ENCODE measurements at places on chromosomes 16 and 17.

- DNase-seq, result no peak
Measured at GRCh38 chr17:72587773-72588511, 467.1 kb downstream of the SOX9 start.

DNA sequence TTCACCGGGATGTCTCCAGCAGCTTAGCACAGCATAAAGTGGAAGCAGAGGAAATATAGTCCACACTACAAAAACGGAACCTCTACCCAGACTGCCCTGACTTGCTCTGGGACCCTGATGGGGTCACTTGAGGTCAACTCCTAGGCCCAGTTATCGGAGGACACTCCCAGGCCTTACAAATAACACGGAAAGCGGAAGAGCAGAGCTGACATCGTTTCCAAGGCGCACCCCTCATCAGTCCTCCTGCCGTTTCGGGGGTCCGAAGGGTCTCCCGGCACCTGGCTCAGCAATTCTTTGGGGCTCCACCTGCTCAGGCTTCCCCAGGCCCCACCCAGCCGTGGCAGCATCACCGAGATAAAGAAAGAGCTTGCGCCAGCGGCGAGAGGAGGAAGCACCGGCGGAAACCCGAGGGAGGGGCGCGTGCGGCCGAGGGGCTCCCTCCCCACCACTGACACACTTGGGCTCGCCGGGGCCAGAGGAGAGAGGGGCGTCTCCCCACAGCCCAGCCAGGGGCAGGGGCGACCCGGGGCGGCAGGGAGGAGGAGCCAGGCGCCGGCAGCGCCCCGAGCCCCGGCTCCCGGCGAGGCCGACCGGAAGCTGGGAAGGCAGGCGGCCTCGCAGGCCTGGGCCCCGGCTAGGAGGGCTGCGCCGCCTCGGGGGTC lies 727 bp downstream of the CORO7 start:
- DNase-seq, result no peak

DNA sequence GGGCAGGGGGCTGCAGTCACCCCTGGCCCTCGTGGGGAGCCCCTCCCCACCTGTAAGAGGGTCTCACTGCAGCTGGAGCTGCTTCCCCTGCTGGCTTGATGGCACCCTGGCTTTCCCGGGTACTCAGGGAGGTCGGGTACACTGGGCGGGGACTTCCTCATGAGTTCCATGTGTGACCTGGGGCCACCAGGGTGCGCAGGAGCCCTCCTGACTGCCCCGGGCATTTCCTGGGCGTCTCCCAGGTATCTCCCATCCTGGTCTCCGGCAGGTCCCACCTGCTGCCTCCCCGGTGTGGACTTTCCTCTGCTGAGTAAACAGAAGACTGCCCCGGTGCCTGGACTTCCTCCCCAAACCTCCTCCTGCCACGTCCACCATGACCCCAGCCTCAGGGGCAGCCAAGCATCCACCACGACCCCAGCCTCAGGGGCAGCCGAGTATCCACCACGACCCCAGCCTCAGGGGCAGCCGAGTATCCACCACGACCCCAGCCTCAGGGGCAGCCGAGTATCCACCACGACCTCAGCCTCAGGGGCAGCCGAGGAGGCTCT lies 40.9 kb downstream of the CBFA2T3 start:
- no peak for DNase-seq

DNA sequence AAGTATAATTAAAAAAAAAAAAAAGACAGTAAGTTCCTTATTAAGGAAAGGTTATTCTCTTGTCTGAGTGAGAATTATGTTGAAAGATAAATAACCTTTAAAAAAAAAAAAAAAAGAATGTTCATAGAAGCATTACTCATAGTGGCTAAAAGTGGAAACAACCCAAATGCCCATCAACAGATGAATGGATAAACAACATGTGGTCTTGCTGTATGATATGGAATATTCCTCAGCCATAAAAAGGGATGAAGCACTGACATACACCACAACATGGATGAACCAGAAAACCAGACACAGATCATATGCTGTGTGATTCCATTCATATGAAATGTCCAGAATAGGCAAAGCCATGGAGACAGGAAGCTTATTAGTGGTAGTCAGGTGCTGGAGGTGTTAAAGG lies 9.2 kb upstream of the CCNF start:
- DNase-seq, result no peak

DNA sequence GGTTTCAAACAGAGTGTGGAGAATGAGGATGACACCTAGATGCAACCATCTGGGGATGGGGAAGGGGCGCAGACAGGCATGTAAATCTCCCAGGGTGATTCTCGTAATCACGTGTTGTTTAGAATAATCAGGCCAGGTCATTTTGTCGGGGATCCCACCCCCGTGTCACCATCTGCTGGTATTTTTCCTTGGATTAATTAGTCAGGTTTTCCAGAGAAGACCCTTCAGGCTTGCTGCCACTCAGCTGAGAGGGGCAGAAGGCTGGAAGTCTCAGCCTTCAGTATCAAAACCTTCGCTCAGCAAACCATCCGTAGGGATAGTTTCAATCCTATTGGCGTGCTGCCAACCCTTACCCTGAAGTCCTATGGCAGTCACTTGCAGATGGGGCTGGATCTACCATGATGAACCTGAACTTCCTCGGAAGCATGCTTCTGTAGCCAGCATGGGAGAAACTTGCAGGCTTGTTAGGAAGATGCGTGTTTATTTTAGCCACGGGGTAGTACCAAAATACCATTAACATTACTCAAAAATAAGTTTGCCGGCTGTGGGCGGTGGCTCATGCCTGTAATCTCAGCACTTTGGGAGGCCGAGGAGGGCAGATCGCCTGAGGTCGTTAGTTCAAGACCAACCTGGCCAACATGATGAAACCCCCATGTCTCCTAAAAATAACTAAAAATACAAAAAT lies 7.5 kb upstream of the ADCY9 start:
- no peak for DNase-seq

GRCh38 chr17:41967141-41967920 lies 736 bp downstream of the CNP start:
- no peak for DNase-seq

DNA sequence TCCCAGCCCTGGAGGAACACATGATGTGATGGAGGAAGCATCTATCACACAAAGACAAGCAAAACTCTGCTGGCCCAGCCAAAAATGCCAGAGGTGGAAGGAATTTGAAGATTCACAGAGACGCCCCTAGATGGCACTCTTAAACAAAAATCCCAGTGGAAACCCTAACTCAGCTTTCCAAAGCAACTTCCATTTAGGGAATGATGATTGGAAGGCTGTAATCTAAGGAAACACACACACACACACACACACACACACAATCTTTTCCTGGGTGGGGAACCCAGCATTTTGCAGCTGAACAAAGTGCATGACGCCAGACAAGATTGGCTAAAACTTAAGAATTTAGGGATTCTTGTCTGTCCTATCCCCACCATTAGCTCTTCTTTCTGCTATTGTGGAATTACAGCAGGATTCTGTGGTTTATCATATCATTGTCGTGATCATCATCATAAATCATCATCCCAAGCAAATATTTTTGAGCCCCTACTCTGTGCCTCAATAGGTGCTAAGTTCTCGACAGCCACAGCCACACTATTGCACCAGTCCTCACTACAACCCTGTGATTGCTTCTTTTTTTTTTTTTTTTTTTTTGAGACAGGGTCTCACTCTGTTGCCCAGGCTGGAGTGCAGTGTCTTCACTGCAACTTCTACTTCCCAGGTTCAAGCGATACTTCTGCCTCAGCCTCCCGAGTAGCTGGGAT lies 1.6 kb upstream of the LDAF1 start:
- DNase-seq, result no peak

GRCh38 chr17:28368306-28368831 lies 1.7 kb downstream of the VTN start:
- no peak for DNase-seq

- no peak for DNase-seq
Measured at GRCh38 chr16:64617836-64618476, 503.9 kb downstream of the CDH11 start.

DNA sequence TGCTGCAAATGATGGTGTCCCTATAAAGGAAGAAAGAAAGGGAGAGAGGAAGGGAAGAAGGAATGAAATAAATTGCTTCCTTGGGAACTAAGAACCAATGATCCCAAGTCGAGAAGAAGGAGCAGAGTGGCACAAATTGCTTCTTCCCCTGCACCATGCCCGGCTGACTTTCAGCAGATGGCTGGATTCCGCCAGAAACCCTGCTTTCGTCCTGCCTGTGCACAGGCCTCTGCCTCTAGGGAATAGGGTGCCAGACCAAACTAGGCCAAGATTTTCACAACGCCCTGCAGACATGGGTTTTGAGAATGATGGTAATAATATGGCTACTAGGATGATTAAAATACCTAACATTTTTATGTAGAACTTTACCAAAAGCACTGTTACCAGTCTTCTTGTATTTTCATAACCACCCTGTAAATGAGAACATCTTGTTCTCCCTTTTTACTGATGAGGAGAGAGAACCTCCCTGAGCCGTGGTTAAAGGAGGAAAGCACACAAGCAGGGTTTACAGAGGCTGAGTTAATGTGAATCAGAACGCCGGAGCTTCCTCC lies 122.1 kb upstream of the HSBP1 start:
- no peak for DNase-seq

DNA sequence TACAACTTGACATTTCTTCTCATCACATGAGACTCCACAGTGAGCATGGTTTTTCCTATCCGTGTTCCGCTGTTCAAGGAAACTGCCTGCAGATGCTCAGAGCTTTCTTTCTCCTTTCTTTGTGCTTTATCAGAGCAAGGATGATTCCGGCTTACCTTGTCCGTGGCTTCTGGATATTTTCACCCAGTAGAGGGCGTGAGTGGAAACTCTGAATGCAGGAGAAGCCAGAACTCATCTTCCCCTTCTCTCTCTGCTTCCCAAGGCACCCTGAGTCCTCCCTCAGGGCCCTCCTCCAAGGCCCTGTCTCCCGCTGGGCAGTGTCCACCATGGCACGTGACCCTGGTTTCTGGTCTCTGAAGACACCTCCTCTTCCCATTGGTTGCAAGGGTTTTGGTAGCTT lies 721.1 kb upstream of the RBFOX1 start:
- DNase-seq, result no peak

DNA sequence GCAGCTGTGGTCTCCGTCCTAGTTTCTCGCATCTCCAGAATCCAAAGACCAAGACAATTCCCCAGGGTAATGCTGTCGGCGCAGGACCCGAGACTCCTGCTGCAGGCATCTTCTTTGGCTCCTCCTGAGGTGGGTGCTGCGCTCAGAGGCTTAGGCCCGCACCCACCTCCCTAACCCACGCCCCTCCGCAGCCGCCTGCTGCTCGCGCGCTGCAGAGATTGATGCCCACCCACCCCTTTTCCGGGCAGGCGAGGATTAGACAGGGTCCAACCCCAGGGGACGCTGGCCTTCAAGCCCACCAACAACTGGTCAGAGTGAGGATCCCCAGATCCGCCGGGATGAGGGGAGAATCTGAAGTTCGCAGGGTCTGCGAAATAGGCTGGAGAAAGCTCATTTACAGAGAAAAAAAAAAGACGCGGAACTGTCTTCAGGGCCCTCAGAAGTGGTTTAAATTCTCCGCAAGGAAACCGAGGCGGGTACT lies 27.9 kb downstream of the SLFN11 start:
- no peak for DNase-seq

- no peak for DNase-seq
Measured at GRCh38 chr17:31595666-31596381, 204.3 kb downstream of the RAB11FIP4 start.

All from urinary bladder (tissue), 4 donors.